Activated CD4-positive, alpha-beta T cell treated with anti-CD3 and anti-CD28 coated beads for 24 hours (primary cell): ENCODE measurements at places on chromosomes 7 and 10.

- DNase-seq = no peak
Observed at GRCh38 chr7:1670894-1671593, 967 bp downstream of the ELFN1 start.

- no peak for DNase-seq
Observed at GRCh38 chr7:151373599-151373998, 32.0 kb downstream of the NUB1 start.

- DNase-seq = no peak
Observed at GRCh38 chr10:111367531-111367930, 290.7 kb downstream of the ADRA2A start.

DNA sequence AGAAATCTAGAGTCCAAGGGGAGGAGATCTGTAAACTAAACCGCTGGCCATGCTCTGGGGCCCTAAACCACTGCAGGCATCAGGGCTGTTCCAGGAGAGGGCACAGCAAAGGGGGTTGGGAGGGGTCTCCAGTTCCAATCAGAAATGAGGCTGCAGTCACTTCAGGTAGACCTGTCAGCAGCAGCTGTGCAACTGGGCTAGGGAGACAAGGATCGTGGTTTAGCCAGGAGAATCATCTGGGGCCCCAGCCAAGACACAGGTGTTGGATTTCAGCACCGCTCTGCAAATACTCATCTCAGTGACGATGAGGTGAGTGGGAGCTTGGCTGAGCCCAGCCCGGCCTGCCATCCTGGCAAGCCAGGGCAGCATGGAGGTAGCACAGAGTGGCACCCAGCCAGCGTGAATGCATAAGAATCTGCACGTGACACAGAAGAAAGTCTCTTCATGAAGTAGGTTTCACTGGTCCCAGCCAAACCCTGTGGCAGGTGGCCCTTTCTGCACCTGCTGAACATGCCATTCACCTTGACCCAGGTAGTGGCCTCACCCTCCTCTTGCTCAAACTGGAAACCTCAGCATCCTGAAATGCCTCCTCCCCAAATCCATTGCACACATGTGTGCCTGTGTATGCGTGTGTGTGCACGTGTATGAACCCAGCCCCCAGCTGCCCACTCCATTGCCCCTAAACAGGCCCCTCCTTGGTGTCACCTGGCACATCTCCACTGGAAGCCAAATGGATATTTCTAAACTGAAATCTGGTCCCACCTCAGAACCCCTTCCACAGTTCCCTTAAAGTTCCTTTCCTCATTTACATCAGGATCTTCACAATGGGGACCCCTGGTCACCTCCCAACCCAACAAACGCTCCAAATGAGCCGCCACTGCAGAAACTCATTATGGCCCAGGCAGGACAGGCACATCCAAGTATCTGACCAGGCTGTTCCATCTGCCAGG, 9.6 kb downstream of the GPRIN2 start:
- DNase-seq = no peak

DNA sequence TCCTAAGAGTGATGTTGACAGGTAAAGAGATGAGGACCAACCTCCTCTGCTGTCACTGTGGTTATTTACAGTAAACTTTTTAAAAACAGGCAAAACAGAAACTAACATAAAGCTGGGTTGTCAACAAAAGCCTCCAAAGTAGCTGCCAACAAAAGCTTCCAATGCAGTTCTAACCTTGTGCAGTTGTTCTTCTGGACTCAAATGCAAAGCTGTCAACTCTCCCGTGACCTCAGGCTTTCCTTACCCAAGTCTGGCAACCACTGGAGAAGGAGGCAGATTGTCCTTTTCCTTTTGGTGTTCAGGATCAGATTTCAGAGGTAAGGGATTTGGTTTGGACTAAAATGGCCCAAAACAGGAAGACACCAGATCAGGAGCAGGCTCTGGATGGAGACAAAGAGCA, 63.1 kb downstream of the DLG5 start:
- DNase-seq = no peak

DNA sequence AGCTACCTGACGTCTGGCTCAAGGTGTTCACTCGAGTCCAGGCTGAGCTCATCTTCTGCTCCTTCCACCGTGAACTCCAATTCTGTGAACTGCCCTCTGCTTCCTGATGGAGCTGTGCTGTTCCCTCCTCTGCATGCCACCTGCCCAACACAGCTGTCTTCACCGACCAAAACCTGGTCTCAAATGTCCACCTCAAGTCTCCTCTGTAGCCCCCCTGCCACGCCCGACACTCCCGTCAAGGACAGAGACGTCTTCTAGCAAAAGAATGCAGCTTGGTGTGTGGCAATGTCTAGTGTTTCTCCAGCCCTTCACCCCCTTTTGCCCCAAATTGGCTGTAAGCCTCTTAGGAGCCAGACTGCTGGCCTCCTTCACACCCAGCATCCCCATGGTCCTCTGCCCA, 305.1 kb downstream of the DNAJB6 start:
- no peak for DNase-seq
